ENCODE measurements at places on chromosomes 12 and 14.

DNA sequence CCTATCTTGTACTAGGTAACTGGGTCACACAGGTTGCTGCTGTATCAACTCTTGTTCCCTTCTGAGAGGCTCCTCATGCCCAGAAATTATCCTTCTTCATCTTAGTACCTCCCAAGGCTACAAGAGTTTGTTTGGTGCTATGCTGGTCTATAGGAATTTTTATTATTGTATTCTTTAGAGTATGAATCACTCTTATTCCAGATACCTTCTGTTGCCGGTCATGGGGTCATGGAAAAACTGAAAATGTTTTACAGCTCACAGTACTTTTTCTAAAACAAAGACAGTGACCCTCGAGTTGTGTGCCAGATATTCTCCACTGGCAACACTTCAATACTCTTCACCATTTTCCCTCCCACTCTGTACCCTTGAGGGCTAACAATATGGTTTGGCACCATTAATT is 1598.0 kb upstream of the TMEM132C start:
- DNase-seq: no peak

DNA sequence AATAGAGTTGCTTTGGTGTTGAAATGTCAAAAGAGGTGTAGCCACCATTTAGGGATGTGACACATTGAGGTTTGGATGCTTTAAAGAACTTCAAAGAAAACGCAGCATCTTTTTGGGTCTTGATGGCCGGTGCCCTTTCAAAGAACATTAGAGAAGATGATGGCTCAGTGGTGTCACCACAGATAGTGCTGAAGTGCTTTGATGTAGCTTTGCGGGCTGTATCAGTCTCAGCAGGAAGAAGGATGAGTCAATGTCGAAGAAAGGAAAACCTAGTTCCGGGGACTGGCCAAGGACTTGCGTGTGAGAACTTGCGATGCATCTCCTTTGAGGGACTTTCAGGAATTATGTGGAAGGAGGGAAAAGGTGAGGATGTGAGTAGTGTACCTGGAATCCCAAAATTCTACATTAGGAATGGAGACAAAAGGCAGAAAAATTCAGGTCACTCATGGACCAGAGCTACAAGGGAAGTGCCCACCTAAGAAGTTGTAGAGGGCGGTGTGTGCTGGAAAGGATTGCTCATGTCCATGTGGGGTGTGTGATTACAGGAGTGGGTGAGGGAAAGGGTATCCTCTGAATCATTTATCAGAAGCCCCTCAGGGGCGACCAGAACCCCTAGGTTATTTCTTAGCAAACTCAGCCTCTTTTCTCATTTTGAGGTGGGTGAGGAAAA is 39.7 kb upstream of the GZMB start:
- peak; percentile 48 for DNase-seq

DNA sequence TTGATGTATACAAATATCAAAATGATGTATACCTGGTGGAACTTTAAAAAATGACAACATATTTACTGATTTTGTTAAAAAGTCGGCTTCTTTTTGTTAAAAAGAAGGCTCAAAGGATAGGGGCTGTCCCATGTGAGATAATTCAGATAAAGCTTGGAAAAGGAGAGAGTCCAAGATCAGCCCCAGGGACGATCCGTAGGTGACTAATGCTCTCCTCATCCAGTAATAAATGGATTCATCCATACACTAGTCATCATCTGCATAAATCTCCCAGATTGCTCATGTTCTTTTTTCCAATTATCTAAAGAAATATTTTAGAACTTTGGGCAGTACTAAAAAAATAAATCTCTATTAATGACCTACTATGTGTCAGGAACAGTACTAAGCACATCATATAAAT is 23.4 kb upstream of the FSCB start:
- no peak for DNase-seq

- DNase-seq: no peak
These were observed 114.0 kb upstream of the TMEM132D start for GRCh38 chr12:130017591-130018449.

DNA sequence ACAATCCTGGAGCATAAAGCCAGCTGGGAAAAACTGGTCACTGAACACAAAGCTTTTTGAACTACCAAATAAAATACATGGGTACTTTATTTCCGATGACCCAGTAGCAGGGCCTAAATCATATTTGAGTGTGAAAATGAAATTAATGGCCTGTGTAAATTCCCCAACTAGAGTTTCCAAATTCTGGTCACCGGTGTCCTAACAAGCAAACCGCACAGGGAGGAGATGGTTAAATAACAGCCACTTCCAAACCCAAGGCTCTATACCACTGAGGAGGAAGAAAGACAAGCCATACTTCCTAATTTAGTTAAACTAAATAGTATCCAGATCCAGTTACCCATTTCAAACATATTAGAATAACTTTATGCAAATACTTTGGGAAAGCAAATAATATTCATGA is 40.1 kb upstream of the DUSP6 start:
- no peak for DNase-seq

- DNase-seq: no peak
These were observed 3.1 kb upstream of the CDCA4 start for GRCh38 chr14:105023791-105024480.

DNA sequence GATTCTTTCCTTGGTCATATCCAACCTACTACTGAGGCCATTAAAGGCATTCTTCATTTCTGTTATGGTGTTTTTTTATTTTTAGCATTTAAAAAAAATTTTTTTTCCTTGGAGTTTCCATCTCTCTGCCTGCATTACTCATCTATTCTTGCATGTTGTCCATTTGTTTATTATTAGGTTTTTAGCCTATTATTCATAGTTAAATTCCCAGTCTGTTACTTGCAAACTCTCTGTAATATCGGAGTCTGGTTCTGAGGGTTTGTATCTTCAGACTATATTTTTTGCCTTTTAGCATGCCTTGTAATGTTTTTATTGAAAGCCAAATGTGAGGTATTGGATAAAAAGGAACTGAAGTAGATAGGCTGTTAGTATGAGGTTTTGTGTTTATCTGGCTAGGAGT is 284.3 kb downstream of the FUT8 start:
- DNase-seq: no peak

DNA sequence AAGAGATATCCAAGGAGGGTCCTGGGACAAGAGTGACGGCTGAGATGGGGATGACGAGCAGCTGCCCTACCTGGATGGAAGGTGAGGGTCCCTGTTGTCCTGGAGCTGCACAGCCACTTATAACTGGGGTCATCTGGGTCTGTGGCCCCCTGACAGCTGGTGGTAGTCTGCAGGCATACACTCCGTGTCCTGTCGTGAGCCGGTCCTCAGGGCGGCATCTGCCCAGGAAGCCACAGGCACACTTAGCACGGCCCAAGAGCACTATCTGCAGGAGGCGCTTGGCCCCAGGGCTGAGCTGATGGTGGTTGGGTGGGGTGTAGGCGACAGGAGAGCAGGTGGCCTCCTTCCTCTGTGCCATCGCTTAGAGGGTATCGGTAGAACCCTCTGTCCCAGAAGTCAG is 248.1 kb downstream of the CACNA1C start:
- no peak for DNase-seq

DNA sequence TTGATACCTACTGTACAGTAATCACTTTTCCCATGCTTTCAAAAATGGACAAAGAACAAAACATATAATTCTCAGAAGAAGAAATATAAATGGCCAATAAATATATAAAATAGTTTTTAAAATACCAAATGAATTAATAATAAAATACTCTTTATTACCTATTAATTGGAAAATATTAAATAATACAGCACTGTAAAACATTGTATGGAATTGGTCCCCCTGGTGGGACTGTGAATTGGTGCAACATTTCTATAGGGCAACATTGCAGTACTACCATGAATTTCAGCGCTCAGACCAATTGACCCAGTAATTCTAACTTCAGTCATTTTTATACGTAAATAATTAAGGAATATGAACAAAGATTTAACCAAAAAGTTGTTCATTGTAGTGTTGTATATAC is 162.6 kb downstream of the PELI2 start:
- no peak for DNase-seq

DNA sequence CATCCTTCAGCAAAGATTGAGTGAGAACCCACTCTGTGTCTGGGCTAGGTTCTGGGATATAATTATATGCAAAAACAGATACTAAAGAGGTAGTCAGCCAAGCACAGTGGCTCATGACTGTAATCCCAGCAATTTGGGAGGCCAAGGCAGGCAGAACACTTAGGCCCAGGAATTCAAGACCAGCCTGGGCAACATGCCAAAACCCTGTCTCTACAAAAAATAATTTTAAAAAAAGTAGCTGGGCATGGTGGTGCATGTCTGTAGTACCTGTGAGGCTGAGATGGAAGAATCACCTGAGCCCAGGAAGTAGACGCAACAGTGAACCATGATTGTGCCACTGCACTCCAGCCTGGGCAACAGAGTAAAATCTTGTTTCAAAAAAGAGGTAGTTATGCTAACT is 237.5 kb upstream of the HMGA2 start:
- no peak for DNase-seq

DNA sequence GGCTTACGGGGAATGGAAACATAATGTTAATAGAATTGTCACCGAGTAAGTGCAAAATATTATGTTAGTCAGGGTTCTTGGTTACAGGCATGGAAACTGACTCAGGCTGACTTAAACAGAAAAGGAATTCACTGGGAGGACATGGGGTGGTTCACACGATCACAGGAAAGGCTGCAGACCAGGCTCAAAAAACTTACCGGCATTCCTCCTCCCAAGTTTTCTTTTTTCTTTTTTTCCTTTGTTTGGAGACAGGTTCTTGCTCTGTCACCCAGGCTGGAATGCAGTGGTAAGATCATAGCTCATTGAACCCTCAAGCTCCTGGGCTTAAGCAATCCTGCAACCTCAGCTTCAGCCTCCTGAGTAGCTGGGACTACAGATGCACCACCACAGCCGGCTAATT is 11.9 kb upstream of the UBE2N start:
- DNase-seq: no peak

DNA sequence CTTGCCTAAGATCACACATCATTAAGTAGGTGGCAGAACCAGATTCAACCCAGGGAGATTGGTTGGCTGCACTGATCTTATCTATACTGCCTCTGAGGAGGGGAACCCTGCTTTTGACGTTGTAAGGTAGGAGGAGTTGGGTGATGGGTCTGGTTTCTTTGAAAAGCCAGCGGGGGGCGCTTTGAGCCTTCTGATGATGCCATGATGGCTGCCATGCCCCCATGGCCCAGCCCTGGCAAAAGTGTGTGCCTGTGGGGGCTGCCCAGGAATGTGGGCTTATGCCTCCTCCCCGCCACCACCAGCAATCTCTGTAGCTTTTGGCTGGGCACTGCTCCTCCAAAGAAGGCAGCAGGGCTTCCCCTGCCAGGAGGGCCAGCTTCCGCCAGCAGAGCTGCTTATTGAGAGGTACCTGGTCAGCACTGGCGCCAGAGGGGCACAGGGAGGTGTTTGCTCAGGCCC is 224.3 kb downstream of the SLC41A2 start:
- DNase-seq: no peak

DNA sequence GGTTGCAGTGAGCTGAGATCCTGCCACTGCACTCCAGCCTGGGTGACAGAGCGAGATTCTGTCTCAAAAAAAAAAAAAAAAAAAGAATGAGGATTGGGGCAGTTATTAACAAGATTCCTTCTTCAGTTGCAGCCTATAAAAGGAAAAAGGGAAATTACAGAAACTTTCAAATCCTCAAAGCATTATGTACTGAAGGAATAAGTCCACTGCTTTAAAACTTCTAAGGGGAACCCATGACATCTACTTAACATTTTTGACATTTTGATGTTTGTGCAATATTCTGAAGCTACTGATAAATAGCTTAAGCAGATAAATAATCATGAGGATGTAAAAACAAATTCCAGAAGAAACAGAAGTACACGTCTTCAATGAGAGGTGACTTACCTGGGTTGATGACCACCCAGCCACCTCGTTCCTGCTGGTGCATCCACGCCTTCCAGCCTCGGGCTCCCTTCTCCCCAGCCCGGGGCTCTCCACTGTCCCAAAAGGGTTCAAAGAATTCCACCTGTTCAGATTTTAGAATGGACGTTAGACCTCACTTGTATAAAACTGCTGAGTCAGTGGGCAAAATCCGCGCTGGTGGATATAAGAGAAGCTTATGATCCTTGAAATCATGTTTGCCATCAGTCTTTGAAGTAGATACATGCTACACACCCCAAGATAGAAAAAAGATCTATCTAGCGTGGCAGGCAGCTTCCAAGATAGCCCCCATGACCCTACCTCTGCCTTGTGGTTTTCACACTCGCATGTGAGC is 33.7 kb downstream of the NRDE2 start:
- DNase-seq: no peak

DNA sequence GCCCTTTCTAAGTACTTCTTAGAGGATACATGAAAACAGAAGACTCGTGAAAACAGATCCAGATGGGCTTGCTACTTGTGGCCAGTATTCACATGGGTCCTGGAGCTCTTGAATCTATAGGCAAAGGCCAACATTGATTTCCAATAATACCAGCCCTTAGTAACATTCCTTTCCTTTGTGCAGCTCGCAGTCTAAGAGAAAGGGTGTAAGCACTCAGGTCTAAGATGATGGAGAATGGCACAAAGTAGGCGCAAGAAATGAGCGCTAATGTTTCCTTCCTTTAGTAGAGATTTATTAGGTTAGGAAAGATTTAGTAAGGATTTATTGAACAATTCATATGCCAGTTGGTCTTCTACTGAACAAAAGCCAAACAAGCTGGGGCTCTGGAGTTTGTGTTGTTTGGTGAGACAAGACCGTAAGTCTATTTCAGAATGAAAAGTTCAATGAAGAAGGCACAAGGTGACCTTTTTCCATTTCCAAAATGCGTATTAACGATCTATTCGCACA is 525 bp downstream of the RNU6-8 start:
- no peak for DNase-seq

DNA sequence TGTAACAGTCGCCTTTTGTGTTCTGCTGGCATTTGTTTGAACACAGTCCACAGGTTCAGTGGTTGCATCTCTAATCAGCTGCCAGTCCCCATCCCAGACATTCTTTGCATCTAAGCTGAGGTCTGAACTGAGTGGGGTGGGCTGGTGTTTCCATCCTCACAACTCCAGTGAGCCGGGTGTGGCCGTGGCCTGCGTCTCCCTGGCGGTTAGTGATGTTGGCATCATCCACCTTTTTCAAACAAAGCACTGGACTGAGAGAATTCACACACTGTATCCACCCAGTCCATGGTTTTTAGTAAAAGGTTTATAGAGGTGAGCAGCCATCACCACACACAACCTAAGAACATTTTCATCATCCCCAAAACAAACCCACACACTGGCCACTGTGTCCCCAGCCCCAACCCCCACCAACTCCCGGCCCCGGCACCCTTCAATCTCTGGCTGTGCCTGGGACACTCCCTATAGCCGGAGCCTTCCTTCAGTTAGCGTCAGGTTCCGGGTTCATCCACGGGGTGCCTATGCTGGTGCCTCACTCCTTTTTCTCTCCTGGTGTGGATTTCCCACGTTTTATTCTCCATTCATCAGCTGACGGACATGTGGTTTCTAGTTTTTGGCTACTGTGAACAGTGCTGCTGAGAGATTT is 6.5 kb downstream of the DDX51 start:
- DNase-seq: no peak

GRCh38 chr14:102838501-102838900 is 61.3 kb downstream of the TRAF3 start:
- DNase-seq: no peak

Data from CD8-positive, alpha-beta T cell (primary cell).